ENCODE measurements at places on chromosomes 3 and 15. TPM values are rescaled to one million over a fixed set of nuclear protein-coding genes. Genes with fewer than 3 reads are reported as not detected.

Gene AGBL1
- total RNA-seq: not detected

Gene ACP3
- total RNA-seq: 0.33 TPM

Gene SLC4A7
- total RNA-seq: 203 TPM

Gene CIB2
- 2.8 TPM for total RNA-seq

Gene FBXL2
- 17.4 TPM for total RNA-seq

Gene PIGB
- total RNA-seq: 7.9 TPM

Gene SLC12A8
- 13.2 TPM for total RNA-seq

Gene SLC24A5
- total RNA-seq: not detected

Gene OR4F6
- not detected for total RNA-seq

Gene SORD
- 20.3 TPM for total RNA-seq

Gene PLSCR5
- not detected for total RNA-seq

Gene NR2E3
- 0.20 TPM for total RNA-seq

Gene GP5
- total RNA-seq: 0.69 TPM

Gene ABI3BP
- total RNA-seq: 148 TPM

Gene PDZRN3
- 26.0 TPM for total RNA-seq

Gene SH2D7
- not detected for total RNA-seq

Gene TMEM39A
- 99.4 TPM for total RNA-seq

Gene CRYBG3
- 37.6 TPM for total RNA-seq

Gene ARL13B
- total RNA-seq: 9.5 TPM

Gene TIMP4
- total RNA-seq: 3.2 TPM

Gene TICRR
- total RNA-seq: 1.7 TPM

Gene CPB1
- total RNA-seq: not detected

Gene PLSCR2
- total RNA-seq: not detected

Data from smooth muscle cell of the pulmonary artery (primary cell).